T-cell (primary cell): ENCODE measurements at places on chromosomes 5 and 9.

DNA sequence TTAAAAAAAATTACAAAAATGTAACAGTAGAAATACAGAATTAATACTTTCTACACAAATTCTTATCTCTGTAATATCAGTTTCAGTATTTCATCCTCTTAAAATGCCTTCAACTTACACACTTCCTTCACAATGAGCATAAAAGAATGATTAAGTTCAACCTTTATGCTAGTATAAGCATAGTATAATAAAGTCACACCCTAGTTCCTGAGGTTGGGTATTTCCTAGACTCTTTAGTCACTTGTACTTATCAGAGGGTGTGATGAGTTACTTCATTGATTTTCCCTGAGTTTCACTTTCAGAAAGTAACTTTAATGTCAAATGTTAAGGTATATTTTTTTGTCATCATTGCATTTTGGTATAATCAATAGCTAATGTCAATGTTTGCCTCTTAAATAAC lies 302.4 kb downstream of the PDE4D start:
- DNase-seq = no peak

DNA sequence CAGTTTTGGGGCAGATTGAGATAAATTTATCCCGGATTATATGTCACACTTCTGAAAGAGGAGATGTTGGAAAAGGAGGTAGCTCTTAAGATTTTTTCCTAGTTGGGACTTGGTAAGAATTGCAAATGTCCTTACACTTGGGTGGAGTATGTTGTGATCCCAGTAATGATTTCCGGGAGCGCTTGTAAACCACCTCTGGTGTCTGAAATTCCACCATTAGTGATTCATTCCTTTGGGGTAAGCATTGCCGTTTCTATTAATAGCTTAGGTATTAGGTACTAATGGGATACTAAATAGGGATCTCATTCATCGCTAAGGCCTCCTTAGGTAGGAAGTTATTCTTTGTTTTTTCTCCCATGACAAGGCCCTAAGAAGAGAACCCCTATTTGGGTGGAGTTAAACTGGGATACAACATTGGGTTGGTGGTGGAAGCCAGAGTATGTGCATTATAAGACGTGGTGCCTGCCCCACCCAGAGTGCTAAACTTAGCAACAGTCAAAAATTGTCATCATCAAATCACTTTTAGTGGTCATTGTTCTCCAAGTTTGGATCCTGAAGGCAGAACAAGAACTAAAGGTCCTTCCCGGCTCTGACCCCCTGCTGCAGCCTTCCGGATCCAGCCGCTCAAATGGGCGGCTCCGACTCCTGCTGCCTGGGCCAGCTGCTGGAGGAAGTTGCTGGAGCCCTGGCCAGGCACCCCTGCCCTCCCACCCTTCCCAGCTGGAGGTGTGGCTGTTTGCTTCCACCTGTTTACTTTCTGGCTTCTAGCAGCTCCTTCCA lies 31.7 kb upstream of the DAB2IP start:
- DNase-seq = no peak

GRCh38 chr9:89465726-89466308 lies 32.1 kb downstream of the SEMA4D start:
- DNase-seq = no peak

GRCh38 chr5:115553082-115553481 lies 8.5 kb upstream of the FEM1C start:
- DNase-seq = no peak

DNA sequence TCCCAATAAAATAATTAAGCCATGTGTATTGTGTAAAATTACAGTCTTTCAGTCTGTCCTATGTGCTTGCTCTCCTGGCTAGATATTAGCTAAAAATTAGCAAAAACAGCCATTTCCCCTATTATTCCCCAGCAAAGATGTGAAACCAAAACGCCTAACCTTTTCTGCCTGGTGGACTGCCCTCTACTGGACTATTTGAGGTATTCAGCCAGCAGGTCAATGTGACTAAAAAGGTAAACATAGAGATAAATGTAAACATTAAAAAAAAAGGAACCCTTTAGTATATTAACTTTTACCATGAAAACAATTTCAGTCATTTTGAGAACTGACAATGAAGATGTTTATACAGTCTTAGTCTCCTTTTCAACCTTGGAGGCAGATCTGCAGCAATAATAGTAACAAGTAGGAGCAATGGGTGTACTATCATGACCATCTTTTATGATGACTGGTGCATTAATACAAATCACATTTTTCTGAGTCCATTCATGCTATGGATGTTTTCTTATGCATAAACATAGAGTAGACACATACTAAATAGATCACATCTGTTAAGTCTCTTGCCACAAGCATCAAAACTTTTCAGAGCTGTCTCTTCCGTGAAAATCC lies 10.1 kb downstream of the ATG12 start:
- no peak for DNase-seq

GRCh38 chr9:78932849-78933627 lies 636.1 kb downstream of the PSAT1 start:
- no peak for DNase-seq
